NCI-H345 (cell line): ENCODE measurements at places on chromosomes 6 and 20.

GRCh38 chr20:2865630-2866029, 7.7 kb upstream of the PTPRA start:
- DNase-seq: no peak

GRCh38 chr6:110655821-110656220, 159.4 kb downstream of the CDK19 start:
- no peak for DNase-seq

DNA sequence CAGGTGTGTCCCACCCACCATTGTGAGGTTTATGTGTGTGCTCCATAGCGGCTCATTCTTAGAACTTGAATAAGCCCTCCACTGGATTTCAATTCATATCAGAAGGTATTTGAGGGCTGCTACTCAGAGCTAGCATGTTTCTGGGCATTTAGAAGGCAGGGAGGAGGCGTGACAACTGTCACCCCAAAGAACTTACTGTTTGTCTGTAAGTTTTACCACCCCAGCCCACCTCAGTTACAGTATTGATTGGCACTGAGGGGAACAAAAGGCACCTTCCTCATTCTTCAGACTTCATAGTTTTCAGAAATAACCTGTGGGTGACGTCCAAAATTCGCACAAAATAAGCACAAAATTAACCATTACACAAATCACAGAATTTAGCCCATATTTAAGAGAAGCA, 81.7 kb downstream of the KHDC1L start:
- DNase-seq: no peak

DNA sequence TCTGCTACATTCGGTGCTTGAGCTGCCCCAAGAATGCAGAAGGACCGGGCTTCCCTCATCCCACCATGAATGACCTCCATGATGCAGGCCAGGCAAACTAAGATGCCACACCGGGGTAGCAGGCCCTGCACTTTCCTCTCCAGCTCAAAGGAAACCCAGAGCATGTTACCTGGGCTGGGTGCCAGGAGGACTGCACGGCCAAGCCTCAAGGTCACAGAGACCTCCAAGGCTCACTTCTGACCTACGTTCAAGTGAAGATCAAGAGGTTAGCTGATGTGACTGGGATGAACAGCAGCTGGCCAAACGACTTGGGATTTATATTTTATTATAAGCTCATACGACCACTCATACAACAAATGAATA, 501.8 kb downstream of the CD83 start:
- no peak for DNase-seq

DNA sequence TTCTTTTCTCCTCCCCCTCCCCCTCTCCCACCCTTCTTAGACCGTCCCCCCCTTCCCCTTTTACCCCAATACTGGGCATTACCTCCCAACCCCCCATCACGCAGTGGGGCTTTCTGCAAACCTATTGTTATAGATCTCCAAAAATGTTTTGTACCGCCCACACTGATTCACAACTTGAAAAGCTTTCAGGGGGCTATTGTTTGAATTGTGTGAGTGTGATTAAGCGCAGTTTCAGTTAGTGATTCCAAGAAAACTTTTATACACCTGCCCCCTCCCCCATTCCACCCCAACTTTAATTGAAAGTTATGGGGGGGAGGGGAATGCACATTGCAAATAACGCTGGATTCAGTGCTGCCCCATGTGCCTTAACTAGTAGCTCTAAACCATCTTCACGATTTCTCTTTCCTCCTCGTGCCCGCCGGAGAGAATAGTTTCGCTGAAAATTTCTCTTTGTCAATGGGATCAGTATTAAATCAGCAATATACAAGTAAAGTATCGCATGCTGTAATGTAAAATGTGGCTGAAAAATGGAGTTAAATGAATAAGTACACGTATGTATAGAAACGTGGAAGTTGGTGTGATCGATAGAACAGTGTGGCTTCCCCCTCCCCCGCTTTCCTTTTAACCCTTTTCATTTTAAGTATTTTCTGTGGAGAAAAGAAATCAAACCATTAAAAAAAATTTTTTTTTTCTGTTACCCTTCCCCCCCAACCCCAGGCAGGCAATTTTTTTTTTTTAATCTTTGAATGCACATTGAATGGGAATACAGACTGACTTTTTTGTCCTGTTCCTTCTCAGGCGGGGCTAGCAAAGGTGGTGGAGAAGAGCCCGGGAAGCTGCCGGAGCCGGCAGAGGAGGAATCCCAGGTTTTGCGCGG, 632 bp downstream of the LIN28B start:
- DNase-seq: no peak

DNA sequence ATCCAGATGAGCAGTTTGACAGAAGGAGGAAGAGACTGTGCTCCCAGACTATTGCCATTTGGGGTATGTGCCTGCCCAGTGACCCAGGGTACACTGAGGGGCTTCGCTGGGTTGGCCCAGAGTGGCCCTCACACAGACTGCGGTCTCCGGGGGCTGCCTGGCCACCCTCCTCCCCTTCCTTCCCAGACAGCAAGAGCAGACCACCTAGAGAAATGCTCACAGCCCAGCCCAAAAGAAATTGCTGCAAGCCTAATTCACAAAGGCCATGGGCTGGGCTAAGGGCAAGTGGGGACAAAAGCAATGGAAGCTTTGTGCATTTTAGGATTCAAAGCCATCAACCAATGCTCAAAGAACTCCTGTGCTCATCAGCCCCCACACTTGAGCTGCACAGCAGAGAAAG, 277.6 kb downstream of the CDC5L start:
- no peak for DNase-seq

DNA sequence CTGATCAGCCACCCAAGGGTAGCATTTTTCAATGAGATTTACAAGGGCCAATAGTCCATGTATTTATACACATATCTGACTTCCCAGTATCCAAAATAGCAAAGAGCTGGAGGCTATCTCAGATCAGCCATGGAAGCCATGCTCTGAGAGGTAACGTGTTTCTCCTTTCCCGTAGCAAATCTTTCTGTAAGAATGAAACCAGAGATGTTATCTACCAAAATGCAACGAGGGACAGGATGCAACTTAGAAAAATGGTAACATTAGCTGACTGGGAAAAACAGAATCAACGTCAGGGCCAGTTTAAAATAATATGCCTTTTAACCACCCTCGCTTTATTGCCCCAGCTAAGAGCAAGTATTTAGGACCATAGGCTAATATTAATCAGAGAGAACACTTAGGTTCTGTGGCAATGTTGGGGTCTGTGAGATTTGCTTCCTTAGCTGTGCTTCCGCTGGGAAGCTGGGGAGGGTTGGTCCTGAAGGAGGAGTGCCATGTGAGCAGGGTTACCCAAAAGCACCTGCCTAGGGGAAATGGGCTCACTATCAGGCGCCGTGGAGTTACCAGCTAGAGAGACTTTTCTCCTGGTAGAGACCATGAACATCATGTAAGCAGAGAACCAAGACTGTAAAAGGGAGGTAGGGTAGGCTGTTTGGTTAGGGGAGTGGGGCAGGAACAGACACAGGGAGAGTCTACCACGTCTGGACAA, 1.2 kb downstream of the ZNF831 start:
- DNase-seq: no peak

GRCh38 chr20:38809942-38810341, 4.4 kb downstream of the PPP1R16B start:
- DNase-seq: no peak

- no peak for DNase-seq
Observed at GRCh38 chr6:35305117-35305516, 7.5 kb downstream of the DEF6 start.

DNA sequence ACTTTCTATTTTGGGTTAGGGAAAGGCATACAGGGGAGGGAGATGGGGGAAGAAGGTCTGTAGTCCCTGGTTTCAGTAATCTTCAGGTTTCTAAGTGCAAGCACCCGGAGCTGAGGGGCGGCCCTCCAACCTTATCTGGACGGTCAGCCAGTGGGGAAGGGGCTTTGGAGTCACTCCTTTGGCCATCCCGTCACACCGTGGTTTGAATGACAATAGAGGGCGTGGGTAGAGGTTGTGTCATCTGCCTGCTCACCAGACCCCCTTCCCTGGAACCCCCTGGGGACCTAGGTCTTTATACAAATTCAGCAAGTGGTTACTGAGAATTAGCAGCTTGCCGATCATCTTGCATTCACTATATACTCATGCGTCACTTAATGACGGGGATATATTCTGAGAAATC, 29.1 kb downstream of the STK35 start:
- DNase-seq: no peak

- no peak for DNase-seq
Observed at GRCh38 chr6:89054208-89054607, 26.3 kb upstream of the PNRC1 start.

GRCh38 chr6:40912158-40912946, 126.7 kb downstream of the UNC5CL start:
- peak; percentile 89 for DNase-seq

DNA sequence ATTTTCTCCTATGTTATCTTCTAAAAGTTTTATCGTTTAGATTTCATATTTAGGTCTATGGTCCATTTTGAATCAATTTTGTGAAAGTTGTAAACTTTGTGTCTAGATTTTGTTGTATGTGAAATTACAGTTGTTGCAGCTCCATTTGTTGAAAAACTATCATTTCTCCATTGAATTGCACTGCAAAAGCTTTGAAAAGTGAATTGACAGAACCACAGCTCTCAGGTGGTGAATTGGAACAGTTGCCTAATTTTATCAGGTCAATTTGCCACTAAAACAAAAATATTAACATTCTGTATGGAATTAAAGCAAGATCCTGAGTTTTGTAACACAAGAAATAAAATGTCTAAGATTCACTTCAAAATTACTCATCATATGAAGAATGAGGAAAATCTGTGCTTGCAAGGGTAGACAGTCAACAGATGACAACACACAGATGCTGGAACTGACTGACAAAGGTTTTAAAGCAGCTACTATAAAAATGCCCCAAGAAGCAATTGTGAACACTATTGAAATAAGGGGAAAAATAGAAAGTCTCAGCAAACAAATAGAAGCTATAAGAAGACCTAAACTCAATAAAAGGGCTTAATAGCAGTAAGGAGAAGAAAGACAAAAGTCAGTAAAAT, 346.7 kb downstream of the PAX1 start:
- DNase-seq: no peak

GRCh38 chr6:21676769-21677168, 83.2 kb downstream of the SOX4 start:
- DNase-seq: no peak

DNA sequence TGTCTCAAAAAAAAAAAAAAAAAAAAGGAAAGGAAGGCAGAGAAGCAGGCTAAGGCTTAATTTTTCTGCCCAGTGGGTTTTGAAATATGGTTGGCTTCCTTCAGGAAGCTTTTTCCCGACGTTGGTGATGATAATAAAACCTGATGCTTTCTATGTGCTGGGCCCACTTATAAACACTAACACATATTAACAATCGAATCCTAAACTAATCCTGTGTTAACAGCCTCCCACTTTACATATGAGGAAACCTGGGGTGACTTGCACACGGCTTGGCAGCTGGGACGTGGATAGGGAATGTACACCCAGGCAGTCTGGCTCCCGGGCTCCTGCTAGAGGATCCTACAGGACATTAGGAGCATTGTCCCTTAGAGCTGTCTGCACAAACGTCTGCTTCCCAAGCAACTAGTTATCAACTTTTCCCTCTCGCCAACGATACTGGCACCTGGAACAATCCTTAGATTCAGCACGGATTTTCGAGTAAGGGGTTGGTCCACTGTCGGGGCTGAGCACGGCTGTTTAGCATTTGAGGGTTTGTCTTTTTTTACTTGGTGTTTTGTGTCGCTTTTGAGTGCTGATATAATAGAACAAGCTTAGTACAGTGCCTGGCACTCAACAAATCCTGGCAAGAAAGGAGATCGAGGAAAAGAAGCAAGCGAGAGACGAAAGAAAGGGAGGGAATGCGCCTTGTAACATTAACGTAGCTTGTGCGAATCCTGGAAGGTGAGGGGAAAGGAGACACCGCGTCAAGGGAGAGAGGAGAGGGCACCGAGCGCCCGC, 622 bp upstream of the KIZ start:
- DNase-seq: peak; percentile 73

DNA sequence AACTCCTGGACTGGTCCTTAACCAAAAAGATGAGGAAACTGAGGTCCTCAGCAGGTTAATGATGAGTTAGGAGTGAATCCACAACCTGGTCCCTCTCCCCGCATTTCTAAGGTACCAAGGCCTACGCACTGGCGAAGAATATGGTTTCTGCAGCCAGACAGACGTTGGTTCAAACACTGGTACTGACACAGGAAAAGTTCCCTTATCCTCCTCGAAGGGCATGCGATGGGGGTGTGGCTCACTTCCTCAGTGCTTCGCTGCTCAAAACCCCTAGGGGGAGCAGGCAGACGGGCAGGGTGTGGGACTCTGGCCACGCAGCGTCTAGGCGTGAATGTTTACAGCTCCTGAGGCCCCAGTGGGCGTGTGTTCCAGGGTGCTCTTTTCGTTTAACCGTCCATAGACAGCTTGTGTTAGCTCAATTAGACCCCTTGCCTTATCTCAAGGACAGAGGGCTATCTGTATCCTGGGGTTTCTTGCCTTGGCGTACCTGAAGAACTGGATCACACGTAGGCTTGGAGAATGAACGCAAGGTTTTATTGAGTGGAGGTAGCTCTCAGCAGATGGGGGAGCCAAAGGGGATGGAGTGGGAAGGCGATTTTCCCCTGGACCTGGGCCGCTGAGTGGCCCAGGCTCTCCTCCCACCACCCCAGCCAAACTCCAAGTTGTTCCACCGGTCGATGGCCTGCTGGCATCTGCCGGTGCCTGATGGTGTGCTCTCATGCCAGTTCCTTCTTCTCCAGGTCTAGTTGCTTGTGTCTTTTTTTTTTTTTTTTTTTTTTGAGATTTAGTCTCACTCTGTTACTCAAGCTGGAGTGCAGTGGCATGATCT, 31.8 kb upstream of the PTPN1 start:
- peak; percentile 33 for DNase-seq

GRCh38 chr6:80742481-80742880, 636.0 kb downstream of the BCKDHB start:
- DNase-seq: peak; percentile 1

- no peak for DNase-seq
Observed at GRCh38 chr6:18053555-18054445, 66.4 kb upstream of the KIF13A start.

- no peak for DNase-seq
Observed at GRCh38 chr6:14060971-14061370, 56.6 kb upstream of the CD83 start.

- DNase-seq: no peak
Observed at GRCh38 chr20:44153636-44154043, 33.3 kb downstream of the JPH2 start.

- DNase-seq: no peak
Observed at GRCh38 chr20:64001607-64002011, 20.7 kb downstream of the PRPF6 start.

GRCh38 chr20:8608470-8608869, 460.4 kb upstream of the PLCB4 start:
- no peak for DNase-seq

DNA sequence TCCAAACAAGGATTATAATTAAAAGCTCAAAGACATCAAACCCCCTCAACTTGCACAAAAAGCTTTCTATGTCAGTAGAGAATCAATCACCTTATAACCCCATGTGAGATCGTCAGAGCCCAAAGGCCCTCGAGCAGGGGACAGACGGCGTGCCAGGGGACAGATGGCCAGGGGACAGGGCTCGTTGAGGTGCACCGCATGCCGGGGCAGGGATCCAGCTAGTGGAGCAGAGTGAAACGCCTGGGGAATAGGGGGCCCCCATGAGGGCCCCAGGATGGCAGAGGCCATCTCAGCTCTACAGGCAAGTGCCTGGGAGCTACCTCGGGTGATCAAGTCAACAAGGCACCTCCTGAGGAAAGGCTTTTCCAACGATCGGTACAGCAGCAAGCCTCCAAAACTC, 28.6 kb downstream of the DIDO1 start:
- DNase-seq: no peak
